ENCODE measurements at places on chromosomes 4 and X. TPM values are rescaled to one million over a fixed set of nuclear protein-coding genes. Genes with fewer than 3 reads are reported as not detected.

The DSPP gene
- polyA plus RNA-seq = not detected

The CYTL1 gene
- polyA plus RNA-seq = 1.1 TPM

The NSG1 gene
- 39.0 TPM for polyA plus RNA-seq

The MTNR1A gene
- polyA plus RNA-seq = not detected
